ENCODE measurements at places on chromosomes 16 and 17.

DNA sequence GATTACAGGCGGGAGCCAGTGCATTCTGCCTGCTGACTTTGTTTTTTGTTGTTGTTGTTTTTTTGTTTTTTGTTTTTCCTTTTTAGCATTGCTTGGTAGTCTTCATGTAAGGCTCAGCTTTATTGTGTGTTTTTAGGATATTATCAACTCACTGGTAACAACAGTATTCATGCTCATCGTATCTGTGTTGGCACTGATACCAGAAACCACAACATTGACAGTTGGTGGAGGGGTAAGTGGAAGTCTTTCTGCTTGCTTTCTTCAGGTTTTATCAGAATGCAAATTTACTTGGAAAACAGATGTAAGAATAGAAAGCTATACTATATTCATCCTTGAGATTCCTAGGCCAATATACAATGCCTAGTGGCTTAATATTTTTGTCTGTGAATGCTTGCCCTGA, 3.3 kb upstream of the CMTM1 start:
- DNase-seq = no peak

DNA sequence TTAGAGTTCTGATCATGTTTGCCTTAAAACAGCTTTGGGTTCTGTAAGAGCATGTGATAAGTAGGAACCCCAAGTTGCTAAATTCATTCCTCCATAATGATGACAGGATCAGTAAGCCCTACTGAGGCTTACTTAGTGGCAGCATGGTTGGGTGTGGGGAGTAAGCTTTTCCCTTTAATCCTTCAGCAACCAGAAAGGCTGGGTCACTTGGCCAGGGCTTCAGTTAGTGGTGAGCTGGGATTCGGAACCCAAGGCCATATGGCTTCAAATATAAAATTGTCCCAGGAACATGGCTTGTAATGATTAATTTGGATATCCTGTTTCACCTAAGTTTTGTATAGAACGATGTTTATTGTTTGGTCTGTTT, 850 bp downstream of the GINS3 start:
- no peak for DNase-seq

DNA sequence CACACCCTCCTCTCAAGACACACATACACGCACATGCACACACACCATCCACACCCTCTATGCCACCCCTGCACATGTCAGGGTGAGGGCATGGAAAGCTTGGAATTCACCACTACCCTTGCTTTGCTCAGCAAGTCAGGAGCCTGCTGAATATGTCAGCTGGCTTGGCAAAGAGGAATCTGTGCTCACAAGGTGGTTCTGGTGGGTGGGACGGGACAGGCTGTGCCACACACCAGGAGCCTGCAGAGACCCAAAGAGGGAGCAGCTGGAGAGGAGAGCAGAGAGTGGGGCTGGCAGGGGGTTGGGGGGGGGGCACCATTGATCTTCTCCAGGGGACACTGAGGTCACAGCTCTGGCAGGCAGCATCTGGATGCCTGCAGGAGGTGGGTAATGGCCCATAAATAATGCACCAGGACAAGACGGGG, 48.7 kb upstream of the NDRG4 start:
- DNase-seq = no peak

DNA sequence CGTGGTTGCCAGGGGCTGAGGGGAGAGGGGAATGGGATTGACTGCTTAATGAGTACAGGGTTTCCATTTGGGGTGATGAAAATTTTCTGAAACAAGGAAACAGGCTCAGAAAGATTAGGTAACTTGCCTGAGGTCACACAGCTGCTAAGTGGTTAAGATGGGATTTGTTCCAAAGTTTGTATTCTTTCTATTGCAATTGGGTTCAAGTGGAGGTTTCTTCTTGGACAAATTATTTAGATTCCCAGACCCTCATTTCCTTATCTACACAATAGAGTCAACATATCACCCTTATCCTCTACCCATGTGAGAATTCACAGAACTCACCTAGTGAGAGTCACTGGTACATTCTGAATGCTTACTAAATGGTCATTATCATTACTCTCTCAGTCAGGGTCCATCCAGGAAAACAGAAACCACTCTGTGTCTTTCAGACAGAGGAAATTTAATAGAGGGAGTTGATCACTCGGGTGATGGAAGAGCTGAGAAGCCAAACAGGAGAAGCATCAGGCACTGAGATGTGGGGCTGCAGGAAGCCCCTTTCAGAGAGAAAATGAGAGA, 22.6 kb downstream of the CACNG4 start:
- DNase-seq = no peak

DNA sequence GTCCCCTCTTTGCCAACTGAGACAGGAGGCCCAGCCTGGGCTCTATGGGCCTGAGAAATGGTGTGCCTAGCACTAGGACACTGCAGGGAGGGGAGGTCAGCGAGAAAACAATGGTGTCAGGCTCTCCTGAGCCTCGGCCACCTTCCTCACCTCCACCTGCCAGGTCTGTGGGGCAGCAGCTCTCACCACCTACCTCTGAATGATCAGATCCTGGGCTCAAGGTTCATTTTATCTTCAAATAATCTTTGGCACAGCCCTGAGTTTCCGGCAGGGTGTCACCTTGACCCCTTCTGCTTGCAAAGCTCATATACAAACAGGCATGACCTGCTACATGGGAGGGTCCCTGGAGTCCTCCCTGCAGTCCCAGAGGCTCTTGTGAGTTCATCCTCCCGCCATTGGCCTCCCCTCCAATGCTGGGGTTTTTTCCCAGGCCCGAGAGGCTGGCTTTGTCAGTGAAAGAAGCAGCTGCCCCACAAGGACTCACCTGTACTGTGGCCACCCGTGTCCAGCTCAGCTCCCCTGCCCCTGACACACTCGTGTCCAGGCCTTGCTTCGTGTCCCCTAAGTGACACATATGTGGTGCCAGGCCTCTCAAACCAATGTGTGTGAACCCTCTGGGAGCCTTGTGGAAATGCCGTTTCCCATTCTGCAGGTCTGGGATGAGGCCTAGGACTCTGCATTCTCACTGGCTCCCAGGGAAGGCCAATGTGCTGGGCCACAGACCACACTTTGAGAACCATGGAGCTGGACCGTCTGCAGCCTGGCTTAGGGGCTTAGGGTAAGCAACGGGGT, 176.8 kb upstream of the CIBAR2 start:
- DNase-seq = no peak

- no peak for DNase-seq
Measured at GRCh38 chr16:11155284-11155806, 100.7 kb downstream of the SOCS1 start.

DNA sequence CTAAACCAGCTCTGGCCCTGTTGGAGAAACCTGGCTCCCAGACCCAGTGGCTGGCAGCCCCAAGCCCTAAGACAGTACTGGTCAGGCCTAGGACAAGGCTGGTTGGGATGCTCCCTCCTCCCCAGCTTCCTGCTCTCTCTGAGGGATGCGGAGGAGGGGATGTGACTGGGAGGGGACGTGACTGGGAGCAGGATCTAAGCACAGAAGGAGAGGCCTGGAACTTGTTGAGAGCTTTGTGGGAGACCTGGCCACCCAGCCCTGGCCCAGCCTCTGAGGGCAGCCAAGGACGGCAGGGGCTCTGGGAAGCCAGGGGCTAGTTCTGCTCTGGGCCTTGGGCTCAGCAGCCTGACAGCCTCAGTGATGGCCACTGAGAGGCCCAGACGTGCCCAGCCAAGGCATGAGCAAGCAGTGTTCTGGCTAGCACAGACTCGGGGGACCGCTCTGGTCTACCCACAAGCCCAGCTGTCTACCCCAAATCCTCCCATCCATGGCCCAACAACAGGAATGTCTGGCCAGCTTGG, 22.8 kb downstream of the ATP6V0D1 start:
- no peak for DNase-seq

DNA sequence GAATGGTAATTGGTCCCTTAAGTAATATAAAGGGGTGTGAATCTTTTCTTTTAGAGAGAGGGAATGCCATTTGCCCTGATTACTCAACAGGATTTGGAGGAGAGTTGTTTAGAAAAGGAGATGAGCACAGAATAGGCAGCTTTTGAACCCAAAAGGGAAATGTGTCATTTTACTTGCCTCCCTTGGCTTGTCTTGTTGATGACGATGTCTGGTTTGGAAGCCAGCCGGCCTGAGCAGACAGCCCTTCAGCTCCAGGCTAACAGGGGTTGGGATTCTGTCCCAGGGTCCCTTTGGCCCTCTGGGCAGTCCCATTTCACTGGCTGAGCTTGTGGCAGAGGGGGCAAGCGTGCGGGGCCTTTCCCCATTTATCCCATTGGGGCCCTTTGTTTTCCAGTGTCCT, 22.3 kb upstream of the PRKAR1A start:
- DNase-seq = no peak

- no peak for DNase-seq
Measured at GRCh38 chr17:35083071-35083470, 19.6 kb upstream of the RFFL start.

- DNase-seq = no peak
Measured at GRCh38 chr17:49003557-49004511, 6.6 kb downstream of the IGF2BP1 start.

- DNase-seq = no peak
Measured at GRCh38 chr17:4790705-4791088, 1.9 kb downstream of the GLTPD2 start.

- no peak for DNase-seq
Measured at GRCh38 chr16:71889147-71889546, 5.2 kb upstream of the ZNF821 start.

DNA sequence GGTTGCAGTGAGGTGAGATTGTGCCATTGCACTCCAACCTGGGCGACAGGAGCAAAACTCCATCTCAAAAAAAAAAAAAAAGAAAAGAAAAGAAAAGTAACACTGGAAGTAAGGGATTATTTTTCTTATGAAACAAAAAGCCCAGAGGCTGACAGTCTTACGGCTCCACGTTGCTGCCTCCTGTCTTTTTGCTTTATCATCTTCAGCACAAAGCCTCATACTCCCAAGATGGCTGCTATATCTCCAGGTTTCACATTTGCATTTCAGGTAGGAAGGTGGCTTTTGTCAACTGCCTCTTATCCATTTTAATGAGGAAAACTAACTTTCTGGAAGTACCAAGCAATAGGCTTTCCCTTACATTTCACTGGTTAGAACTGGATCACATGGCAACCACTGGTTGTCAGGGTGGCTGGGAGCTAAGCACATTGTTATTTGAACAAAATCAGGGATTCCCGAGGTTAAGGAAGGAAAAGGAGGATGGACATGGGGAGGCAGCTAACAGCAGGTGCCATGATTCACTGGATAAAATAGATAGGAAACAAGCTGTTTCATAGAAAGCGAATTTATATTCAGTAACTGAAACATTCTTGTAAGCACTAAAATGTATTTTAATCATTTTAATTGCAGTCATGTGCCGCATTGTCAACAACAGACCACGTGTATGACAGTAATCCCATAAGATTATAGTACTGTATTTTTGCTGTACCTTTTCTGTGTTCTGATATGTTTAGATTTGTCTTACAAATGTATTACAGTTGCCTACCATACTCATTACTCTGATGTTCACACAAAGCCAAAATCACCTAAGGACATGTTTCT, 58.6 kb downstream of the KSR1 start:
- no peak for DNase-seq

DNA sequence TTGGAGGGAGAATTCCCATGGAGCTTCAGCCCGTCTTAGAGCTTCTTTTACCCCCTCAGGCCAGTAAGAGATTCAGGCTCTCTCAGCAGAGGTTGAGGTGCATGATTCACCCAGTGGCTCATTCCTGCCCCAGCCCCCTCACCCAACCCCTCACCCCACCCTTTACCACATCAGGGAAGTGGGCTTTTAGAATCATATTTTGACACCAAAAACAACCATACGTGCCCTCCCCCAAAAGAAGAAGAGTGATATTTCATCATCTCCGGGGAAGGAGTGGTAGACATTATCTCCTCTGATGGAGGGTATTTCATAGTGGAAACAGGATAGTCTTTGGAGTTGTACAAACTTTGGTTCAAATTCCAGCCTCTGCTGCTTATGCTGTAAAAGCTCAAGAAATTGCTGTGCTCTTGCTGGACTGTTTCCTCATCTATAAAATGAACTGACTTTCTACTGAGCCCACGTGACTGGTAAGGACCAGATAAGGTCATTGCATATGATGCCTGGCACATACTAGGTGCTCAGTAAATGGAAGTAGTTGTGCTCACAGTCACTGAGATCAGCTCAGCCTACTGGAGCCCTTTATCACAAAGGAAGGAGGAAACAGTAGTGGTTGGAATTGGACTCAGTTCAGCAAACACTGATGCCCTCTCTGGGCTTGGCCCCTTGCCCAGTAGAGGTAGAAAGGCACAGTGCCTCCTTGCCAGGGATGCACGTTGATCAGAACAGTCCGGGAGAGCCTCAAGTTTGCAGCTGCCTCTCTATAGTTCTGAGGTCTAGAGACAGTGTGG, 18.3 kb upstream of the CCL5 start:
- no peak for DNase-seq

DNA sequence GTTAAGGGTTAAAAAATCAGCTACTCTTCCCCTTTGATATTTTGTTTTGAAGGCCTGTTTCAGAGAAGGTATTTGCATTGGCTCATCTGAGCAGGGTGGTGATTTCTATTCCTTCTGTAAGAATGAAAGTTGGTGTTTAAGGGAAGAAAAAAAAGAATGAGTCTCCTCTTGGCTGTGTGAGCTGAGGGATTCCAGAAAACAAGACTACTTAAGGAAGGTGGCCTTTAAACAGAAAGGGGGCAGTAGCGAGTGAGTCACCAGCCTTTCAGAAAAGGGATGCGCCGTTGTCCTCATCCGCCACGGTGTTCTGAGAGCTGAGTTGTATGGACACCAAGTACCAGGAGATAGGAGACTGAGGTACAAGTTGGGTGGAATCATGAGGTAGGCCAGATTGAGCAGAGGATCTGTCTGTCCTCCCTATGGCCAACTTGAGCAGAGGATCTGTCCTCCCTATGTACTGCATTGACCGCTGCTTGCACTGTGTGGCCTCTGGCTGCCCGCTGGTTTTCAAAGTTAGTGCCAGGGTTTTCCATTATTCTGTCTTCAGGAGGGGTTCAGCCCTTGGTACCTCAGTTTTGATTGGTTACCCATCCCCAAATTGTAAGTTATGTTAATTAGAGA, 8.2 kb downstream of the PRKCA start:
- no peak for DNase-seq

GRCh38 chr16:84528322-84528721, 23.9 kb upstream of the MEAK7 start:
- DNase-seq = no peak

GRCh38 chr17:40820228-40820838, 2.1 kb downstream of the KRT10 start:
- DNase-seq = no peak

DNA sequence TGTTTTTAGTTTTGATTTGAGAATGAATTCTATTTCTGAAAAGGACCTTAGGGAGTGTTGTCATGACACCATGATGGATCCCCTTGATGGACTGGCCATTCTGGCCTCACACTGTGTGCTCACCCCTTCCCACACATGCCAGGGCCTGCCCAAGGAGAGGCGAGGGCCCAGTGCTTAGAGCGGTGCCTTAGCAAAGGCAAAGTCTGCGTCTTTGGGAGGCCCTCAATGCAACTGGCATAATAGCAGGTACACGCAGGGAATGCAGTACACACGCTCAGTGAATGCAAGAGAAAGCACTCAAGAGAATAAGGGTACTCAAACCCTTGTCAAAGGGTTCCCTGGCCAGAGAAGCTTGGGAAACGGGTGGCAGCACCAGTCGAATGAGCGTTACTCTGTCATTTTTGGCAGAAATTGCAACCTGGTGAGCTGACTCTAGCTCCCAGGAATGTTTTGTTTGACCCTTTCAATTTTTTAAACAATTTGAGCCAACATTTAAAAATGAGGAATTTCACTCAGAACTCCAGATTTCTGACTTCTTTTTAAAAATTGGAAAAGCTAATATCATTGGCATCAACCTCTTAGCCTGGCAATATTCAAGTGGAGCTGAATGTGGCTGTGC, 32.1 kb downstream of the NKD1 start:
- no peak for DNase-seq
